ENCODE measurements at places on chromosomes 5 and 9.
A peak's percentile ranks its signal among the peaks of the same experiment; 100 is the strongest.

GRCh38 chr5:133059621-133060020 lies 7.8 kb downstream of the HSPA4 start:
- DNase-seq = no peak

- DNase-seq = peak; percentile 39
Observed at GRCh38 chr5:34991486-34992238, 56.1 kb downstream of the AGXT2 start.

DNA sequence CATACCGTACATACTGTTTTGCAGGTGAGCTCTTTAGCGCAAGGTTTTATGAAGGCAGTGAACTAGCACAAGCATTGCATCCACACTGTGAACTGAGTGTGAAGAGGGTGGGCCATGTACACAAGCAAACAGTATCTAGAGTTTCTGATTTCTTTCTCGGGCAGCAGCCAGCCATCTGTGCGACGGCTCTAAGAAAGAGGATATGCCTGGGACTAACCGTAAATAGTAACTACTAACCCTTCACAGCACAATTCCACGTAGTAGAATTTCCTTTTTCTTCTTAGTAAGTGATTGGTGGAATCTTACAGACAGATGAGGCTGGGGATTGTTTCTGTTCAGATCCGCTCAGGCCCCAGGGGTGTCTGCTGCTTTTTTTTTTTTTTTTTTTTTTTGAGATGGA lies 89.0 kb downstream of the DRD1 start:
- DNase-seq = no peak

GRCh38 chr9:33294670-33295432 lies 4.5 kb downstream of the NFX1 start:
- no peak for DNase-seq

DNA sequence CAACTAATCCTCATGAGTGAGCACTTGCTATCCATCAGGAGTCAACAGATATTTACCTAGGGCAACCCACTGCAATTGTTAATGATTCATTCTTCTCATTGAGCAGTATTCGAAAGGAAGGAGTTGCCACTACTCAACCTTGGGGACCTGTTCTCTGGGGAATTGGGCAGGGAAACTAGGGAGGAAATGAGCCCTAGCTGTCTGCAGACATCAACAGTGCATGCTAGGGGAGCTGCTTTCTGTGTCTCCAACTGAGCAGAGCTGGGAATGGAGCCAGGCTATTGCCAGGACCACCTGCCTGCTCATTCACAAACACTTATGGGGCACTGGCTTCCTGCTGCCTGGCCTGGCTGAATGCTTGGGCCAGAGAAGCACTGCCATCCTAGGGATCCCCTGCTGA lies 183.4 kb downstream of the TMEM38B start:
- no peak for DNase-seq

DNA sequence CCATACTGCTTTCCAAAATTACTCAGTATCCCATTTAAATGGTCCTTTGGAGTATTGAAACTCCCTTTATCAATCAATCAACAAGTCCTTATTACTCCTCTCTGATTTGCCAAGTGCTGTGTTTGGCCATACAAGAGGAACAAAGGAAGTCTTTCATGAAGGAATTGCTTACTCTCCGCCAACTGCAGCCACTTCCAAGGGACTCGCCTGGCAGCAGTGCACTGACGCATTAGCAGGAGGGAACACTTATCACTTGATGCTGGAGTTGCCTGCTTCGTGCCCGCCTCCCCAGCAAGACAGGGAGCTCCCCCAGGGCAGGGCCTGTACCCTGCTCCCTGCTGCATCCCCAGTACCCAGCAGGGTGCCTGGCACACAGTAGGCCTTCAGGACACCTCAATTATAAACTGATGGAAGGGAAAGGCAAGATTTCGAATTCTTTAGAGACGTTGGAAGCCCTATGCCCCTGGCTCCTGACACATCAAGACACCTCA lies 97.9 kb downstream of the CRB2 start:
- DNase-seq = peak; percentile 73

GRCh38 chr9:130956636-130957450 lies 17.8 kb upstream of the FIBCD1 start:
- no peak for DNase-seq

- no peak for DNase-seq
Observed at GRCh38 chr5:172542651-172543131, 88.4 kb upstream of the SH3PXD2B start.

DNA sequence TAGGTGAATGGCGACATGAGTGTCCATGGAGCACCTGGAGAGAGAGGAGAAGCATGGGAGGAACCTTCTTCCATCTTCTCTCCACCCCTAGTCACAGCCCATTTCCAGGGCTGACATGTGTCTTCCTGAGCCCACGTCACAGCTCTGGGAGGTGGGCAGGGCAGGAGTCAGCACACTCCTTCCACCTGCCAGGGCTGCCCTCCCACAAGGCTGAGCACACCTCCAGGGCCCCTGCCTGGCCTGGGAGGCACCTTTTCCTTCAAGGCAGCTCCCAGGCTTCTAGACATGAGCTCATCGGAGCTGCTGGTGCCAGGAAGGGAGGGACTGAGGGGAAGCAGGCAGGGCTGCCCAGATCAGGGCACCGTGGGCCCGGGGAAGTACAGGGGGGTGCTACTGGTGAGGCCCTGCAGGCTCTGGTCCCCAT lies 13.6 kb upstream of the SYNPO start:
- DNase-seq = peak; percentile 69

DNA sequence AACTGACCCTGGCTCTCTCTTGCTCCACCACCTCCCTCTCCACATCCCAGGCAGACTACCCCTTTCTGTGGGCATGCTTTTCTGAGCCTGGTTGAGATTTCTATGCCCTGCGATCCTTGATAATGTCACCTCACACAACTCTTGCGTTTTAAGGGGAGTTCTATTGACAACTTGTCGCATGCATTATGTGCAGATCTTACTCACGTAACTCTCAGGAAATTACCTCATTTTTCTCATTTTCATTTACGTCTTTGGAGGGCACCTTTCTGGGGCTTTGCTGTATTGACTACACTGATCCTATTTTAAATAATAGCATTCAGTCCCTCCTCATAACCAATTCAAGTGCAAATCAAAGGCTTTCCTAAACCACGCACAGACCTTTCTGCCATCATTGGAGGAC lies 140.4 kb upstream of the WWC1 start:
- no peak for DNase-seq

- peak; percentile 24 for DNase-seq
Observed at GRCh38 chr5:79200573-79201183, 35.3 kb upstream of the JMY start.

DNA sequence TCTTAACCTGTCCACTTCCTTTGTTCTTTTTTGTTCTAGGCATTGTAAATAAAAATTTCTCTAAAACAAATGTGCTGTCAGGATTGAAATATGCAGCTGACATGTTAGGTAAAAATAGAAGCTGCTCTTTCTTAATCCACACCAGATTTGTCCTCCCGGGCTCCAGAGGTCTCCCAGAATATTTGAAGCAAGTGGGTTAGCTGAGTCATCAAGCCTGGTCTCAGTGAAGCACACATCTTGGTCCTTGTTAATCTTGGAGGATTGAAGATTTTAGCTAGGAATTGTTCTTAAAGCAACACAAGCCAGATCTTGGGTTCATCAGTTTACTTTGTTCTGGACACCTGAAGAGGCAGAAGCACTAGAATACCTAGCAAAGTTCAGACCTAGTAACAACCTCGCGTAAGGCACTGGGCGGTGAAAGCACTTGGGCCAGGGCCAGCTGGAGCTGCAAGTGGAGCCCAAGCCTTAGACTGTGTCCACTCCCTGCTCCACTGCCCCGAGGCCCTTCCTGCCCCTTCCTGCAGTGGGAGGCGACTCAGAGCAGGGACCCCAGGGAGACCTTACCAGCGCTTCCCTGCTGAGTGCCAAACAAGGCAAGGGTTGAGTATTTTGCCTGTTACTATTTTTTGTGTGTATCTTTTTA lies 36.5 kb downstream of the HABP4 start:
- peak; percentile 69 for DNase-seq

- no peak for DNase-seq
Observed at GRCh38 chr5:156043351-156043750, 283.6 kb upstream of the SGCD start.

DNA sequence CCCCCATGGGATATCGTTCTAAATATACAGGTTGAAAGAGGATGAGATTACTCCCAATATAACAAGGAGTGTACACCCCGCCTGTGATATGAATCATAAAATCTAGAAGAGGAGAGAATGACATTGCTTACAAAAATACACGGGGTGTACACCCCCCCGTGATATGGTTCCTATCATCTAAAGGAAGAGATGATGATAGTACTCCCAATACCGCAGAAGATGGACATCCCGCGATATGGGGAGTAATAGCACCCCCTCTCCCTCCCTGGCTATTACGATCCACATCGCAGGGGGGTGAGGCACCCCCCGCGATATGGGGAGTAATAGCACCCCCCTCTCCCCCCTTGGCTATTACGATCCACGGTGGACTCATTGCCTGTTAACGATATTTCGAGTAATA lies 124.6 kb downstream of the TMEM38B start:
- no peak for DNase-seq

DNA sequence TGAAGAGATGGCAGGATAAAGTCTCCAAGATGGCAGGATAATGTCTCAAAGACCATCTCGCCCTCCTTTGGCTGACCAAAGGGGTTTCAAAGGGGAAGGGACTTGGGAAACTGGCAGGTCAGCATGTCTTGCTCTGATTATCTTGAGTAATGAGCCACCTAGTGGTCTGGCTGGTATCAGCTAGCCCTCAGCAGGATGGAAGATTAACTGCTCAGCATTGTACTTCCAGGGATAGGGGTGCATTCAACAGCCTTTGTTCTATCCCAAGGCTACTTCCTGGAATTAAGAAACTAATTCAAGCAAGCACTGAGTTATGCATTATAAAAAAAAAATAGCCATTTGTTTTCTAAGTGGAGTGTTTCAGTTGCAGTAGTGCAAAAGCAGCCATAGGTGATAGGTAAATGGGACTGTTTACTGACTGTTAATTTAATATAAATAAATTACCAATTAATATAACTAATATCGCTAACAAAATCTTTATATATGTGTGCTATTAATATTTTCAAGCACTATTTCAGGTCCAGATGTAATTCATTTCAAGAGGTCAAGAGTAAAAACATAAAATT lies 555.5 kb downstream of the CDH9 start:
- DNase-seq = peak; percentile 42

DNA sequence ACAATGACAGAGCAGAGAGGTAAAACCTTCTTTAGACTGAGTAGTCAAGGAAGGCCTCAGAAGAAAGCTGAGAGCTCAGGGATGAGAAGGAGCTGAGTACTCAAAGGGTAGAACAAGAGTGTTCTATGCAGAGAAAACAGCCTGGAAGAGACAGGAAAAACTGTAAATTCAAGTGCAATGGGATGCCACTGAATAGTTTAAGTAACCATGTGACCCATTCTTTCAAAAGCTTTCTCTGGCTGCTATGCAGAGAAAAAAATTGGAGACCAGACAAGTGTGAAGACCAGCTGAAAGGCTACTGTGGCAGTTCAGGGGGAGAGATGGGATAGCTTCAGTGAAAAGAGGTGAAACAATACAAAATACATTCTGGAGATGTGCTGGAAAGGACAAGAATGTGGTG lies 61.3 kb upstream of the RNF38 start:
- peak; percentile 45 for DNase-seq

GRCh38 chr9:100219347-100219746 lies 120.3 kb downstream of the INVS start:
- no peak for DNase-seq

DNA sequence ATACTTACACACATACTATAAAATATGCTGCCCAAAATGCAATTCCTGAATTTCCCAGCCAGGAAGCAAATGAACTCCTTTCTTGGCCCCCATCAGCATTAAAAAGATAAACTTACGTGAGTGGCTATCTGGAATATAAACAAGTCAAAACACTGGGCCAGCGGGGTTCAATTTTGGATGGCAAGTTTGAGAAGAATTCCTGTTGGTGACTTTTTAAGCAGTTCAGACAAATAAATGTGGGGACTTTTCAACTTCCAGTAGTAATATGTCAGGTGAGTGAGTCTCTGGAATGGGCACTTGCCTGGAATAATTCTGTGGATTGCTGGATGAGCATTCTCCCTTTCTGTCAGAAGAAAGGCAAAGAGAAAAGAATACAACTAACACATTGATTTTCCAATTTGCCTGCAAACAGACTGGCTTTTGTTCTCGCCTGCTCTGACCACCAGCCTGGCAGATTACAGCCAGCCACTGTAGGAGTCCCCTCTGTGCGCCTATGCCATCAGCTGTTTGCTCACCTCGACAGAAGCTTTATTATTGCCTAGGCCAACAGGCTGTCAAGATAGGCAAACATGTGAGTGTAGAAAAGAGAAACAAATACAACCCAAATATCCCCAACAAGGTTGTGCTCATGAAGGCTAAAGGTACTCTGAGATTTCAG lies 78.6 kb downstream of the MRPS27 start:
- peak; percentile 41 for DNase-seq

GRCh38 chr5:123035918-123036390 lies 571 bp downstream of the PPIC start:
- peak; percentile 79 for DNase-seq

GRCh38 chr9:4225291-4226028 lies 74.4 kb downstream of the GLIS3 start:
- DNase-seq = peak; percentile 91

DNA sequence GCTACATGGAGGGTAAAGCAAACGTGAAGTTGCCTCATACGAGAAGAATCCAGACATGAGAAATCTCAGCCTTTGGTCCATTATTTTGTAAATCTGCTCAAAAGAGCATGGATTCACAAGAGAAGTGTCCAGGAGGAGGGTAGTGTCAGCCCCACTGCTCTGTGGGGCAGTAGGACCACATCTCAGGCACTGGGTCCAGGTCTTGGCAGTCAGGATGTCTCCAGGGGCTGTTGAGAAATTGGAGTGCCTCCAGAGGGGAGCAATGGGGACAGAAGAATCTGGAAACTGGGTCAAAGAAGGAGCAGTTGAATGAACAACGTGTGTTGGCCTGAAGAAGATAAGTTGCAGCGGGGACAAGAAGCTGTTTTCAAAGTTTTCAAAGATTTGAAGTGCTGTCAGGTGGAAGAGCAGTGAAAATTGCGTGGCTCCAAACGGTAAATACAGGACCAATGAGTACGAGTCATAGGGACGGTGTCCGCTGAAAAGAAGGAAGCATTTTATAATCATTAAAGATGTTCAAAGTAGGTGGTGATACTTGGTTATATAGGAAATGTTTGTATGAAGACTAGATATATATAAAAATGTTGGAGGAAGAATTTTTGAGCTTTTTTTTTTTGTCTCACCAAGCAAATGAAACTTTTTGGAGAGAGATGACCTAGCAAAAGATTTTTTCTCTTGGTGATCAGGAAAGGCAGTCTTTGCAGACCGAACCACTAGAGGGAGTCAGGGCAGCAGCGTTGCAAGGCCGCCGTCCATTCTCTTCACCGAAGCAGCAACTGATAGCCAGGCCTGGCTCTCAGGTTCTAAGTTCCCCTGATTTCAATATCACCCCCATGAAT lies 57.1 kb upstream of the ZBED3 start:
- peak; percentile 85 for DNase-seq

GRCh38 chr9:101674165-101674564 lies 64.3 kb downstream of the GRIN3A start:
- DNase-seq = no peak

- DNase-seq = peak; percentile 86
Observed at GRCh38 chr9:95102001-95102433, 215.5 kb downstream of the FANCC start.
